ENCODE measurements at places on chromosomes 1 and 21.

GRCh38 chr1:168966217-168966616 is 140.3 kb upstream of the ATP1B1 start:
- no peak for DNase-seq

DNA sequence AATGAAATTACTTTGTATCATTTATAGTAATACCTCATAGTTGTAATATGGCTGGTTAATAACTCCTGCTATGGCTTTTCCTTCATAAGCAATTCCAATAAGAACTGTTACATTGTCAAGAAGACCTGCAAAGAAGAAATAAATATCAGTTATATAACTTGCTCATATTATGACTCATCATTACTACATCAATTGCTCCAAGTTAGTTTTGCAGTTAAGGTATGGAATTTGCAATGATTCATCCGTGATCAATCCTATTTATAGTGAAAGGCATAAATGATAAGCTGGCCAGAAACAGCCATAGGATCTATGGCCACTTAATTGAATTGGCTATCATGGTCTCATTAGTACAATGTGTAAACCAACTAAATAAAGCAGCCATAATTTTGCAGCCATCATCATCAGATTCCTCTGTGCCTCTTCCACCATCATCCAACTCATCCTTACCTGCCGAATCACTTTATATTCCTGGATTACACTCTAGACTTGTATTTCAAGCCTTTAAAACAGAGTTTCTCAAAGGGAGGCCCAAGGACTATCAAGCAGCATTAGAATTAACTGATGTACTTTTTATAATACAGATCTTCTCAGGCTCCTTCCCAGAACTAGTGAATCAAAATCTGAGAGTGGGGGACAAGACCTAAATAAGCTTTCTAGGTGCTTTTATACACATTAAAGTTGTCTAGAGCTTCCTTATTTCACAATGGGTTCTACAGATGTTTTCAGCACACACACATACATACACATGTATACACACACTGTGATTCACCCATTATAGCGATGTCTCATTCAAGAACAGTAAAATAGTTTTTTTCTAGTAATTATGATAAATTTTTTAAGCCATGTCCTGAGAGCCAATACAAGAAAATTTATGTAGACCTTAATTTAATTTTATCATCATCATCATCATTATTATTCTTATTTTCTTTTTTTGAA is 21.2 kb upstream of the EPRS1 start:
- no peak for DNase-seq

DNA sequence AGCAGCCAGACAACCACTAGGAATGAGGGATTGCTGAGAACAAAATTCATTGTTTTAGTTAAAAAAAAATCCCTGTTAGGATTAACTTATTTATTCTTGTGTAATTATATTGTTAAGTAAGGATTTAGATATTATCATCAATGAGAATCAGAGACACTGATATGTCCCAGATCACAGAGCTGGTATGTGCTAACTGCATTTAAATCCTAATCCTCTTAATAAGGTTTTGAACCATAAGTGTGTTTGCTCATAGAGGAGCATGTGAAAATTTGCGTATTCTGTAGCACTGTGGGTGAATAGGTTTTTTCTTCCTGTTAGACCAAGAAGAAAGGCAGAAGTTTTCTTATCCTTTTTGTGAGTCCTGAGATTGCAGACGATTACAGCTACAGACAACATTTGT is 147.1 kb downstream of the HHAT start:
- DNase-seq: no peak

GRCh38 chr1:196860323-196860884 is 27.4 kb upstream of the CFHR4 start:
- no peak for DNase-seq

DNA sequence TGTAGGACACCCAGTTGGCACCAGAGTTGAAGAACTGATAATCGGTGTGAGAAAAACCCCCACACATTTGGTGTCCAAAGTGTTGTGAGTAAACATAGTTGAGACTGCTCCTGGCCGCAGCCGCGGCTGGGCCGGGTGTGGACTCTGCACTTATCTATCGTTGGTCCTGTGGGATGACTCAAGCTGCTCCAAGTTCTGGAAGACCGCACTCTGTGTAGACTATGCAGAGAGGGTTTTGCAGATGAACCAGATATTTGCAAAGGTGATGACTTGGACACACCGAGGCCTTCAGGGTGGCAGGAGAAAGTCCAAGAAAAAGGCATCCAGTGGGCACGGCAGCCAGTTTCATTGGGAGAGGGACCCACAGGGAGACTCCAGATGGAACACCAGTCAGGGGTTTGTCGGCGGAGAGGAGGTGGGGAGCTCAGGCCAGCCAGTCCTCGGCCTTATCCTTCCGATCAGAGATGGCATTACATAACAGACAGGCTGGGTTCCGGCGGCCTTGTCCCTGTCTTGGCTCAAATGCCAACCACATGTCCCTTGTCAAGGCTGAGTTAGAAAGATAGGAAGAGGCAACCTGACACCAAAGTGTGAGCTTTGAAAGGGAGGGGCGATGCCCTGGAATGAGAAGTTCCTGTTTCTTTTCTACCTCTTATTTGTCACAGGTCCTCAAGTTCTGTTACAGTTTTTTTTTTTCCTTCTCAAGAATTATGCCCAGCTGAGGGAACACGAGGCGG is 21.1 kb downstream of the C2CD2 start:
- DNase-seq: no peak

DNA sequence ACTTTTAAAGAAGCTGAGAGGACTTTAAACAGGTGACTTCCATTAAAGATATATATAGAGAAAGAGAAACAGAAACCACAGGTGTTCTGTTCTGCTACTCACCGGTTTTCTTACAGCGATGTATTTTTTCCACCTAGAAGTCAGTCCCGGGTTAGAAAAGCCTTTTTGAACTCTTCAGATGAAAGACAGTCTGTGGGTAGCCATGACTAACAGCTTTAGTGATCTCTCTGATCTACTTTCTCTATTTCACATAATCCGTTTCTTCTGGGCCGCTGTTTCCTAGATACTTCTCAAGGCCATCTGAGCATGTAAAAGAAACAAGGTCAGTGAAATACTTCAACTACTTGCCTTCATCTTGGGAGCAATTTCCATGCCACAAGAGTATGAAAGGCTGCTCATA is 25.1 kb downstream of the WDR64 start:
- no peak for DNase-seq

All from retina (tissue), 1 donor.